LoVo (cell line): ENCODE measurements at places on chromosomes 6 and 20.

GRCh38 chr6:149895833-149896271 lies 2.1 kb downstream of the RAET1E start:
- DNase-seq: peak; percentile 60

DNA sequence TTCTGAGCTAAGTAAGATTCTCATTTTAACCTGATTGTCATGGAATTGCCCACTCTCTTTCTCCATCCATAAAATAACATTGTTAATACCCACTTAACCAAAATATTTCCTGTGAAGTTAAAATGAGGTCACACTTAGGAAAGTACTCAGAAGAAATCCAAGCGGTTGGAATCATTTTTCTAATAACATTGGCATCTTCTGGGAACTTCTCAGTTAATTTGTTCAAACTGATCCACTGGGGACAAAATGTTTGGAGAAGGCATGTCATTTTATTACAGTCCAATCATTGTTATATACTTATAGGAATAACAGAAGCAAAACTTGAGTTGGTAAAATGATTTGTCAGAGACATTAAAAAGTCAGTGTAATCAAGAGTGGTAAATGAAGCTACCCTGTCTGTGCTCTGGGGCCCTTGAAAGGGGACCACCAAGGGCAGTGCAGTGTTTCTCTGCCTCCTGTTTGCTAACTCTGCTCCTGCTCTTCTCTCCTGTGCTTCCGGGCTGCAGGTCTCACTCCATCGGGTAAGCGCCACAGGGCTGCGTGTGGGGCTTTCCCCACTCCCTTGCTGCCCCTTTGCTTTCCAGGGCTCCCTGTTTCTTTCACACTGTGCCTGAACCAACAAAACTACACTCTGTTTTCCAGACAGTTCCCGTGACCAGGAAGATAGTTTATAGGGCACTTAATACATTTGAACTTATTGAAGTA lies 50.1 kb downstream of the HDDC2 start:
- no peak for DNase-seq

GRCh38 chr6:70396796-70397729 lies 16.2 kb upstream of the FAM135A start:
- DNase-seq: no peak

- no peak for DNase-seq
These were observed 143.2 kb downstream of the SLC16A10 start for GRCh38 chr6:111230351-111231089.

DNA sequence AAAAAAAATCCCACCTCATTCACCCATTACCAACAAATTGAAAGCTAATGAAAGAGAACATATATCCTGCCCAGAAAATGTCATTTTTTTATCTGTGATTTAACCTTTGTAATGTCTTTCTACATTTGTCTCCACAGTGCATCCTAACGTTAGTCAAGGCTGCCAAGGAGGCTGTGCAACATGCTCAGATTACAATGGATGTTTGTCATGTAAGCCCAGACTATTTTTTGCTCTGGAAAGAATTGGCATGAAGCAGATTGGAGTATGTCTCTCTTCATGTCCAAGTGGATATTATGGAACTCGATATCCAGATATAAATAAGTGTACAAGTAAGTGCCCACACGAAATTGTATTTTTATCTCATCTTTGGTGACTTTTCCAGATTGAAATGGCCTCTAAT lies 30.0 kb downstream of the RSPO3 start:
- no peak for DNase-seq

DNA sequence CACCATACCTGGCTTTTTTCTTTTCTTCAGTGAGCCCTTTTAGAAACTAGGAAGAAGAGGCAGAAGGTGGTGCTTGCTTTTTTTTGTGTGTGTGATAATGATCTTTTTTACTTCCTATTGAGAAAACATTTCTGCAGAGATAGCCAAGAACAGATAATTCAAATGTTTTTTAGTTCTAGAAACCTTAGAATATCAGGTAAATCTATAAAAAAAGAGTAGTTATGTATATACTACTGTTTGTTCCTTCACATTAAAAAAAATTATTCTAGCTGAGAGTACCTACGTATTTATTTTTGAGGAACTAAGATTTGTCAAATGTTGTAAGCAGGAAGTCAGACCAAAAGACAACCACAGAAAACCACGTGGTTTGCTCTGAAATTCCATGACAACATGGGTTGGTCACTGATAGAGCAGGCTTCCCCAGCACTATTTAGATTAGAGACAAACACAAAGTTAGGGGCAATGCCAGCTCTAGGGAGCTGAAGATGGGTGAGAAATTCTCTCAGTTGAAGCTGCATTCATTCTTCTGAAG lies 12.8 kb downstream of the STK4 start:
- no peak for DNase-seq

GRCh38 chr6:163709693-163710092 lies 295.2 kb downstream of the QKI start:
- no peak for DNase-seq
